ENCODE measurements at places on chromosomes 12 and 14.

DNA sequence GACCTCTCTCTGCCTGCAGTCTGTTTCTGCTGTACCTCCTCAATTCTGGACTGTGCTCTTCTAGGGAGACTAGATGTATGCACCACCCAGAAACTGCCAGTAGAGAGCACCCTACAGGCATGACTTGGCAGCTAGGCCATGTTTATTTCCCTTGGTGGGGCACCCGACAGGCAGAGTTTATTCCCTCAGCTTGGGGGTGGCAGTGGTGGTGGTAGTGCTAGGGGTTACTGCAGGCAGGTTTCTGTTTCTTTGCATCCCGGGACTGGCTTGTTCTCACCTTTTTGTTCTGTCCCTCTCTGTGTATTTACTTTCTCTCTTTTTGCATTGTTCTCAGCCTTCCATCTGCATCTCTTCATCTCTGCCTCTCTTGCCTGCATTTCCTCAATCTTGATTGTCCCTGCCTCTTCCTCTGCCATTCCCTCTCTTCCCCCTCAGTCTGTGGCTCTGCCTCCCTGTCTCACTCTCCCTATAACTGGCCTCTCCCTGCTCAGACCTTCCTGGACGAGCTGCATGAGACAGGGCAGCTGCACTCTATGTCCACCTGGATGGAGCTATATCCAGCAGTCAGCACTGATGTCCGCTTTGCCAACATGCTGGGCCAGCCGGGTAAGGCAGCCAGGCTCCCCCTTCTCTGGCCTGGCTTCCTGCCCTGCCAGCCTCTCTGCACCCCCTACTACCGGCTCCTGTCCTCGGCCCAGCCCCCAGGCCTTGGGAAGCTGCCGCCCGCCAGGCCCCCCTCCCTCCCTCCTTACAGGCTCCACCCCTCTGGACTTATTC is 13.8 kb downstream of the PRPF40B start:
- peak; percentile 65 for DNase-seq

GRCh38 chr12:32907898-32908476 is 11.4 kb upstream of the PKP2 start:
- no peak for DNase-seq

- no peak for DNase-seq
These were observed 5.5 kb upstream of the RNASE10 start for GRCh38 chr14:20499881-20500280.

- DNase-seq, result no peak
These were observed 13.9 kb downstream of the BAZ2A start for GRCh38 chr12:56616244-56616643.

DNA sequence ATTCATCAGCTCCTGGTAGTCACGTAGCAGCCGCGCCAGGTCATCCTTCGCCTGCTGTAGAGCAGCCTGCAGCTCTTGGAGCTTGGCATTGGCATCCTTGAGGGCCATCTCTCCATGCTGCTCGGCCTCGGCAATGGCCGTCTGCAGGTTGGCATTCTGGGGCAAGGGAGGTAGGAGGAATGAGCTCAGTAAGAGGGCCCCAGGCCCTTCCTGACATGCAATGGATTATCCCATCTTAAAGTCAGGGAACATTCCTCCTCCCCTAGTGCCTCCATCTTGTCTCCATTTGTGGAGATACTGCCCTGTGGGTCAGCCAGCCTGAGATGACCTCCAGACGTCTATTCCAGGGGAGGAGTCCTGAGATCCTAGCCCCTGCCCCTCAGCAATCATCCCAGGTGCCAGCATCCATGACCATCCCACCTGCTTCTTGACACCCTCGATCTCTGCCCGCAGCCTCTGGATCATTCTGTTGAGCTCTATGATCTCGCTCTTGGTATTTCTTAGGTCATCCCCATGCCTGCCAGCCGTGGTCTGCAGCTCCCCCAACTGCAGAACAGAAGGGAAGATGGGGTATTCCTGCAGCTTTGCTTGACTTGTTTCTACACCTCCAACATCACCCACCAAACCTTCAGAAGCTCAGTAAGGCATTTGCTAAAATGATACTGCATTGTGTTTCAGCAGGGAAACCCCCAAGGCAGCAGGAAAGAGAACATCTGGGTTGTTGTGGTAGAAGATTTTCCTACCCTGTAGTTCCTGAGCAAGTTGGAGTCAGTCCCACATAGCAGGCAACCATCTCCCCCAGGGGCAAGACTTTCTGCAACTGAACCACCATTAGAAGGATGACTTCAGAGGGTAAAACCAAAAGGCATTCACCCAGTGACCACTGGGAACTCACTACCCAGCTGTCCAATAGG is 4.4 kb downstream of the KRT3 start:
- DNase-seq, result no peak

DNA sequence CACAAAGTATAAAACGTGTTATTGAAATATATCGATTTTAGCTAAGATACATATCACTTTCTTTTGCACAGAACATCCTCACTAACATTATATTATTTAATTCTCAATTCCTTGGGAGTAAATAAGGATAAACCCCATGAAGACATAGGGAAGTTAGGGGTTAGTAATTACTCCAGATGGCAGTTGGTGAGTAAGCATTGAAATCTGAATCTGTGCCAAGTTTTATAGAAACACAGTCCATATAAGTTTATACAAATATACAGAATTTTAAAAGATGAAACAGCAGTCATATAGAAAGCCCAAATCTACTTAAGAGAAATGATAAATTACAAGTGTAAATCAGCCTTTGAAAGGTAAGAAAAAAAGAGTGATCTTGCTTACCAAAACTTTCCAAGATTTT is 200.4 kb upstream of the SYT10 start:
- DNase-seq, result no peak

GRCh38 chr12:27808841-27809240 is 28.8 kb upstream of the MANSC4 start:
- no peak for DNase-seq

- no peak for DNase-seq
These were observed 105.6 kb downstream of the SLC25A47 start for GRCh38 chr14:100428727-100429126.

DNA sequence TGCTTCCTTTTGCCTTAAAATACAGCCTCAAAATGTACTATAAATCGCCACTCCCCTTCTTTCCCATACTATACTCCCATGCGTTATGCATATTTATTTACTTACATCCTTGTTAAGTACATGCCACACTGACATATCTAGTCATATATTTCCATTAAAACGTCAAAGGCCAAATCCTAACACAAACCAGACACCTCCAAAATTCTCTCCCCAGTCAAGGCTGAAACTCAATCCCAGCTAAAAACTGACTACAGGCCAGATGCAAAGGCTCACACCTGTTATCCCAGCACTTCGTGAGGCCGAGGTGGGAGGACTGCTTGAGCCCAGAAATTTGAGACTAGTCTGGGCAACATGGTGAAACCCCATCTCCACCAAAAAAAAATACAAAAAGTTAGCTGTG is 5.7 kb upstream of the CAND1 start:
- DNase-seq, result no peak

GRCh38 chr14:101736071-101736470 is 25.4 kb upstream of the PPP2R5C start:
- DNase-seq, result no peak

GRCh38 chr12:65192963-65193516 is 23.7 kb downstream of the LEMD3 start:
- no peak for DNase-seq

- DNase-seq, result no peak
These were observed 170.0 kb downstream of the SLC2A13 start for GRCh38 chr12:39935839-39936238.

All from fibroblast of the conjunctiva (primary cell).